ENCODE measurements at places on chromosomes 2 and 18.

DNA sequence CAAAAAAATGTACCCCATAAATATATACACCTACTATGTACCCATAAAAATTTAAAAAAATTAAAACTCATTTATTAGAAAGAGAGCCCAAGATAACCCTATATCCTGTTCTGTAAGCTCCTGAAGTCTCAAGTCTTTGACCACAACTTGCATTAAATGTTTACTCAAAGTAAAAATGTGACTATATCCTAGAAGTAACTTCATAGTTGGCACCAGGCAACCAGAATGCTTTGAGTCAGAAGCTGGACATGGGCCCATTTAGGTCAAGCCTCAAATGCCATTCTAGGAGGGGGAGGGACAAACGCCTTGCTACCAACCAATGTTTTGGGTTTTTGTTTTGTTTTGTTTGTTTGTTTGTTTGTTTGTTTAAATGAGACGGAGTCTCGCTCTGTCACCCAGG lies 9.3 kb upstream of the TBC1D8 start:
- DNase-seq: no peak

DNA sequence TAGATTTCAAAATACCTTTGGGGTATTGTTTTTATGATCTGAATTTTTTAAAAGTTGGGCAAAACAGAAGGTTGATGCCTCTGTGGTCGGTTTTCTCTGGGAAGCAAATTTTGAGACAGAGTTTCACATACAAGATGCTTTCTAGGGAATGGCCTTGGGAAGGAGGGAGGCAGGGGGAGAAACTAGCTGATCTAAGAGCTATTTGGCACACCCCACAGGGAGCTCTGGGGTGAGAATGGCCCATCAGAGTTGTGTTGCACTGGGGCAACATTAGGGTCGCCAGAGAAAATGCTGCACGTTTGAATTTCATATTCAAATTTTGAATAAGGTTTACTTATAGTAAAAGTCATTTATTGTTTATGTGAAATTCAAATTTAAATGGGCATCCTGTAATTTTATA lies 11.9 kb upstream of the ADAM23 start:
- DNase-seq: no peak

GRCh38 chr2:128373451-128374000 lies 54.9 kb upstream of the HS6ST1 start:
- DNase-seq: no peak

DNA sequence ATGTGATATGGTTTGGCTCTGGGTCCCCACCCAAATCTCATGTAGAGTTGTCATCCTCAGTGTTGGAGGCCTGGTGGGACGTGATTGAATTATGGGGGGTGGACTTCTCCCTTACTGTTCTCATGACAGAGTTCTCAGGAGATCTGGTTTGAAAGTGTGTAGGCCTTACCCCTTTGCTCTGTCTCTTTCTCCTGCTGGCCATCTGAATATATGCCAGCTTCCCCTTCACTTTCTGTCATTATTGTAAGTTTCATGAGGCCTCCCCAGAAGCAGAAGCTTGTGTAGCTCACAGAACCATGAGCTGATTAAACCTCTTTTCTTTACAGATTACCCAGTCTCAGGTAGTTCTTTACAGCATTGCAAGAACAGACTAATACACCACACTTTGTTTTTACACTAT lies 222.3 kb downstream of the DOK6 start:
- DNase-seq: no peak

DNA sequence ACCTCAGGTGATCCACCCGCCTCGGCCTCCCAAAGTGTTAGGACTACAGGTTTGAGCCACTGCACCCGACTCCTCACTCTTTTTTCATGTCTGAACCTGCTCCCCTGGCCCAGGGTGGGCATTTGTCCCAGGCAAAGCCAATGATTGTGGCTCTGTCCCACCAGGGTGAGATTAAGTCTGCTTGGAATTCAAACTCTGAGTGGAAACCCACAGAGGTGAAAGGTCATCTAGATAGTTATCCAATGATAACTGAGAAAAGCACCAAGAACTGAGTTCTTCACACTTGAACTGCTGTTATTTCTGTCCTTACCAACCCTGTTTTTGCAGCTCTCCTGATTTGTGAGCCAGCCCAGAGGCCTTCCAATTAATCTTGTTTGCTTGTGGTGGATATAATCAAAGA lies 62.4 kb upstream of the ACVR1 start:
- no peak for DNase-seq

- no peak for DNase-seq
Measured at GRCh38 chr2:46844034-46844433, 71.6 kb downstream of the MCFD2 start.

DNA sequence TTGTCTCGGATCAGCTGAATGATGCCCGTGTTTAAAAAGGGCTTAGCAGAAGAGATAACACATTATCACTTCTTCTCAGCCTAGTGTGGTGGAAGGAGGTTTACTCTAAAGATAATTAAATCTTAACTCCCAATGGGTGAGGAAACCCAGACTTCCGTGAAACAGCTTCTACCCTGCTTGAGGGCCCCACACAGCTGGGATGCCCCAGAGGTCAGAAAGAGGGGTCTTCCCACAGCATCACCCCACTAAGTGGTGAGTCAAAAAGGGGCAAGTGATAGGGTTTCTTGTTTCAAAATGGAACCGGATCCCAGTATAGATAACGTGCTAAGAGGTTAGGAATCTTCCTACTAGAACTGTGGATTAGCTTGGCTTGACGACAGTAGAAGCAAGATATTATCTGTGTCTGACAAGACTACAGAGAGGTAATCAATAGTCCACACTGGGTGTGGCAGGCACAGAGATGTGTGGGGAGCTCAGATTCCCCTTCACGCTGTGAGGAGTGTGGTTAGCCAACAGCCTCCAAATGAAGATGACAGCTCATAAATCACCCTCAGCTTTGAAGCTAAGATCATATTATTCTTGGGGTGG lies 129.6 kb upstream of the COPS8 start:
- no peak for DNase-seq

DNA sequence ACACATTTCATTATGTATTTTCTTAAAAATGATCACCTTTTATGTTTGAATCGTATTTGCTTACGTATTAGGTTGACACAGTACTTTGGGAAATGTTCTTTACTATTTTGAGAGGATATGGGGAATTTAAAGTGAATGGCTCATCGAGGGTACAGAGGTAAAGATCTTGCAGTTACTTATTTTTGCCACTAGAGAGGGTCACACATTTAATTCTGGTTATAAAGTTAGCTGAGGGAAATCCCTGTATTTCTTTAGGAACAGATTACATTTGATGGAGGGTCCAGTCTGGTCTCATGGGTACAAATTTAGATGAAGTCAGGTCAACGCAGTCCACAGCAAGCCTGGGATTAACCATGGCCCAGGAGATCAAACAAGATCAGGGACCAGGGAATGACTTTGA lies 24.5 kb downstream of the DYNC2LI1 start:
- DNase-seq: no peak

- DNase-seq: no peak
Measured at GRCh38 chr18:76619621-76620315, 124.7 kb upstream of the ZNF516 start.

DNA sequence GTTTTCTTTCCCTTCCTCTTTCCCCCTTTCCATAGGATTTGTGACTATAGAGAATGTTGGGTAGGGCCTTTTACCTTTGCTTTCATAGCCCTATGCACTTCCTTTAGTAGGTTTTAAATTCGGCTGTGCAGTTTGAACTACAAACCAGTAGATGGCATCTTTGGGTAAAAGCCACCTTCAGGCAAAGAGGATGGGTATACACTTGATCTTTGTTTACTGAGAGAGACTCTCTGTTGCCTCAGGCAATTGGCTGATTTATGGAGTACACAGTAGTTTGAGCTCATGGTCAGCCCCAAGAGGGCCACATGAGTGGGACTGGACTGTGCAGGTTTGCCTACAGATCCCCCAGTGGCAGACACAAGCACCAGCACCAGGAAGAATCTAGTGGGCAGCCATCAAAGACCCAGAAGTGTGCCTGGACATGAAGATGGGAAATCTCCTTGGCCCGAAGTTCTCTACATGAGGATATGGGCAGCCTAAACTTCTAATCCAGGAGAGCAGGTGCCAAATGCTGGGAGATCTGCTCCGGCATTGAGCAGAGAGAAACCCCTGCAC lies 1304.3 kb upstream of the DDX18 start:
- no peak for DNase-seq

- DNase-seq: no peak
Measured at GRCh38 chr2:186559370-186559769, 30.5 kb upstream of the ITGAV start.

- DNase-seq: no peak
Measured at GRCh38 chr2:176205126-176205525, 16.7 kb downstream of the HOXD1 start.

- no peak for DNase-seq
Measured at GRCh38 chr2:222381566-222381965, 42.8 kb upstream of the SGPP2 start.

DNA sequence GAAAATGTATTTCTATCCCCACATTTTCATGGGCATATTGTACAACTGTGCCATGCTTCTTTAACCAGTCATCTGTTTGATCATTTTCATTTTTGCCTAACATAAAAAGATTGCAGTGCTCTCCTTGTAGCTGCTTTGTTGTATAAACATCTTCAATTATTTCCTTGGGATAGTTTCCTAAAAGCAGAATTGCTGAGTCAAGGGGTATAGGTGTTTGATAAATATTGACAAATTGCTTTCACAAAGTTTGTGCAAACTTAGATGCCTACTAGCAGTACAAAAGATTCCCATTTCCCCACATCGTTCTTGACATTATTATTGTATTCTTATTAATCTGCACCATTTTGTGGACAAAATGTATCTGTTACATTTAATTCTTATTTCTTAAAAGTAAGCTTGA lies 479.6 kb downstream of the FBXO15 start:
- DNase-seq: no peak

DNA sequence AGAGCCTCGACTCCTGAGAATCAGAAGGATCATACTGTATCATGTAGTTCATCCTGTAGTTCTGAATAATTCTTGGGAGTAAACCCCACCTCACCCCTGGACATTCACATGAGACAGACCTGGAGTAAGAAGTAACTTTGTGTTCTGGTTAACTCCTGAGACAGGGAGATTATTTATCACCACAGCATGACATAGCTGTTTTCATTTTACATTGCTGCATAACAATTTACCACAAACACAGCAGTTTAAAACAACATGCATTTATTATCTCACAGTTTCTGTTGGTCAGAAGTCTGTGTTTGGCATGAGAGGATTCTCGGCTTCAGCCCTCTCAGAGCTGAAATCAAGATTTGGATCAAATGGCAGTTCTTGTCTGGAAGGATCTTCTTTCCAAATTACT lies 855.8 kb upstream of the FANCL start:
- no peak for DNase-seq

DNA sequence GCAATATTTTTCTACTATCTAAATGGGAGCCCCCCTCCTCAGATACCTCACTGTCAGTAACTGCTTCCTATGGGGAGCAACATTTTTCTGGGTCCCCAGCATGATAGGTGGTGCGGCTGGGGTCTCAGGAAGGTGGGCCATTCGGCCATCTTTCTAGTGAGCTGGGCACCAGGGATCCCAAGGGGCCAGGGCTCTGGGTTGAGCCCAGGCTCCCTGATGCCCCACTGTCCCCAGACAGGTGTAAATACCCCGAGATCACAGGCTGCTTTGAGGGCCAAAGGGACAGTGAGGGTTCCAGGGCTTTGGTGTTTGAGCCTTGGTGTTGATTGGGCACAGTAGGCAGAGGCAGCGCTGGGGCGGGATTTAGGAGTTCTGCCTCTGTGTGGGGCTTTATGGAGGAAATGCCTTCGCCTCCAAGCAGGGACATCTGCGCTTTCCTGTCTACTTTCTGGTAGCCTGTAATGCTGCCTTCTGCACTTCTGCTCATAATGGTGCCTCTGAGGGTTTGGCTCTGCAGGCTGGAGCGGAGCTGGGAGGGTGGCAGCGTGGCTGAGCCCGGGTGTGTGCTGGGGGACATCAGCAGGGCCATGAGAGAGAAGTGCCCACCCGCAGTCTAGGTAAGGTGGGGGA lies 5.3 kb downstream of the ITM2C start:
- DNase-seq: no peak

- no peak for DNase-seq
Measured at GRCh38 chr2:1130922-1131321, 180.3 kb downstream of the SNTG2 start.

- no peak for DNase-seq
Measured at GRCh38 chr2:195037045-195037444, 620.0 kb upstream of the SLC39A10 start.

- no peak for DNase-seq
Measured at GRCh38 chr18:683531-683930, 26.1 kb downstream of the TYMS start.

- no peak for DNase-seq
Measured at GRCh38 chr2:224847961-224848850, 132.0 kb upstream of the CCDC195 start.

- DNase-seq: no peak
Measured at GRCh38 chr18:59640721-59641120, 56.5 kb downstream of the CCBE1 start.

DNA sequence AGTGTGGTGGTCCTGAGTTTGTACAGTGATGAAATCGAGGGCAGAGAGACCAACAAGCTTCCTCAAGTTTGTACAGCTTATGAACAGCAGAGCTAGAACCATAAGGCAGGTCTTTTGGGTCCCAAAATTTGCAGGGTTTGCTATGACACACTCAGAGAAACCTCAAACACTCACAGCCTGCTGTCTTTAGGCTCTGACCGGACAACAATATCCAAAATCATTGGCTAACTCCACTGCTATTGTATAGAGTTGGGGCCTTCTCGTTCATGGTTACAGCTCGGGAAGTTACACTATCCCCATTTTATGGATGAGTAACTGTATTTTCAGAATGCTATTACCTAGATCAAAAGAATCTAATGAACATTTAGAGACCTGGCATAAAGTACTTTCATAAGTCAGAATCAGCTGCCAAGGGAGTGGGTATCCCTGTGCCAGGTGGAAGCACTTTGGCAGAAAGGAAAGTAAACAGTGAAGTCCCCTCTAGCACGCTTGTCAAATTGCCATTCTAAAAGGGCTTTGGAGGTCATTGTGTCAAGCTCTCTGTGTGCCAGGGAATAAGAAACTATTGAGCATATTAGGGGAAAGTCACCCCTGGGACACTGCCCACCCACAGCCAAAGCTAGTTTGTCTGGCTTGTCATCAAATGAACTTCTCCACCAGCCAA lies 331.8 kb downstream of the ALK start:
- no peak for DNase-seq

DNA sequence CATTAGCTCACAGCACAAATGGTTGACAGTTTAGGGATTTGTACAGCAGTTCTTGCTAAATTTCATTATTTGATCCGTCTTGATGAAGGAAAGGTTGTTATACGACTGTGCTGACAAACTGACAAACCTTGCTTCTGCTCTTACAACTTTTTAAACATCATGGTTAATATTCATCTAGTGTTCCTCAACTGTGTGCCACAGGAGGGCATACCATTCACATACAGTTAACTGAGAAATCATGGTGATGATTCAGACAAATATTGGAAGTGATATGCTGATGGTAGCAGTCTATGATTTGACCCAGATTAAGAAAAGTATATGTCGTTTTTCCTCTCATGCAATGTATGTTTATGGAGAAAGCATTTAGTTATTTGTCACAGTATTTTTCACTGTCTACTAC lies 129.8 kb upstream of the FSIP2 start:
- no peak for DNase-seq

DNA sequence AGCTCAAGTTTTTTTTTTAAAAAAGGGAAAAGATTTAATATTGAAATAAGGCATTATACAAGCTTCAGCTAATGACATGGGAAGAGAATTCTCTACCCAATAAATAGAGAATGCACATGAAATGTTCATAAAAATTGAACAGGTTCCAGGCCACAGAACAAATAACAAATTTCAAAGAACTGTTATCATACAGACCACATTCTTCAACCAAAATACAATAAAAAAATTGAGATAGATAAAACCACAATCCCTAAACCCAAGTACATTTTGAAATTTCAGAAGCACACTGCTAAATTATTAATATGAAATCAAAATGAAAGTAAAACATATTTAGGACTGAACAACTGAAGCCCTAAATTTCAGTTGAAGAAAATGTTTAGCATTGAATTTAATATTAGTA lies 89.6 kb downstream of the BCL2 start:
- DNase-seq: no peak

Data from activated T-helper 9 cell treated with anti-CD3 and anti-CD28 coated beads, Interleukin-2, amount 50 U/mL, for 16 hours (primary cell).